Left ventricle myocardium superior (tissue), 1 donor: ENCODE measurements at places on chromosomes 16 and 17. TPM values are rescaled to one million over a fixed set of nuclear protein-coding genes. Genes with fewer than 3 reads are reported as not detected.

The DLX4 gene
- total RNA-seq: not detected

The WWOX gene
- 12.8 TPM for total RNA-seq

The HNF1B gene
- not detected for total RNA-seq

DNA sequence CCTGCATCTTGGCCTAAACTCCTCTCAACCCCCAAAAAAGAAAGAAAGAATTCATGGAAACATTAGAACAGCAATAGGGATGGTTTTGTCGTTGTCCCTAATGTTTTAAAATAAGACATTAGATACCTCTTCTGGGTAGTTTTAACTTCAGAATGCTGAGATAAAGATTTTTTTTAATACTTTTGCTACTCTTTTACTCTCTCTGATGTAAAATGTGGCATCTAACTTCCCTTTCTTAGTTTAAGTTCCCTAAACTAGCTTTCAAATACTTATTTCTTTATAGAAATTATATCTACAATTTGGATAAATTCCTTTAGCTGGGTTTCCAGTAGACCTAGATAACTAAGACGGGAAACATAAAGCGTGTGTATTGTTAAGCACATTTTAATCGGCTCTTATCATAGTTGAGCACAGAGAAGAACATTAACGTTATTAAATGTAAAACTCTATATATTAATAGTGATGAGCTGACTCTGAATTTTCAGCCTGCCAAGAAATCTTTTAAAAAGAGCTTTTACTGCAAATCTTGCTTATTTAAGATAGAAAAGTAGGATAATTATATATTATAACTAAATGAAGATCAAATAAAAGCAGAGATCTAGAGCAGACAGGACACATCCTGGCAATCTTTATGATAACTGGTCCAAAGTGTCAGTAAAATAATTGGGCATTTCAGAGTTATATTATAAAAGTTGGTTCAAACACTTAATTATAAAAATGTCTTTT is 183.2 kb downstream of the CYB561 start:
- no peak for DNase-seq

GRCh38 chr16:85114909-85115567 is 2.8 kb upstream of the CIBAR2 start:
- peak; percentile 92 for DNase-seq

DNA sequence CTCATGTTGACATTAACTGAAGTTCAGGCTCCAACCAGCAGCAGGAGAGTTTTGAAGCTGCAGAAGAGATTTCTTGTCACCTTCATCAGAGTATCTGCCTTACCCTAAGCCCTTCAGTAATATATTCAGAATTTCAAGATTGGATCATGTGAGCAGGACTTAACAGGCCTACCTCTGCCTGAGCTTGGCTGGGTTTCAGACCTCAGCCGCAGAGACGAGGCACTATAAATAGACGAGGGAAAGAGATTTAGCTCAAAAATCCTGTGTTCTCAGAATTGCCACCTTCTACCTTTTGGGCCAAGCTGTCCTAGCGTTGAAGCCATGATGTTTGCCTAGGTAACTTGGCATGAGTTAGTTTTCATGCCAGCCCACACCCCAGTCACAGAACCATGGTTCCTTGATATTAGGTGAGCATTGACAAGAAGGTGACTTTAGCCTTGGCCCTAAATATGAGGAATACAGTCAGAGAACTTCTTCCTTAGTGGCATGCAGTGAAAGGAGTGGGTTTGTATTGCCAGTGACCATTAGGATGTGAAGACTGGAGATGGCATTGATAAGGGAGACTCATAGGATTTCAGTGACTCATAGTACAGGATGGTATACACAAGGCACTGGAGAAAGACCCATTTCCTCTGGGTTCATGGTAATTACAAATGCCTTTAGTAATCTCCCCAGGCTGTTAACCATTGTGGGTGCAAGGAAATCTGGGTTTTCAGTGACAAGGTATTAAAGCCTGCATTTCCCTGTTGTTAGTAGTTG is 224.3 kb downstream of the MSI2 start:
- DNase-seq: peak; percentile 51

The TMC5 gene
- total RNA-seq: not detected

GRCh38 chr17:56230660-56231059 is 77.4 kb downstream of the ANKFN1 start:
- DNase-seq: no peak

DNA sequence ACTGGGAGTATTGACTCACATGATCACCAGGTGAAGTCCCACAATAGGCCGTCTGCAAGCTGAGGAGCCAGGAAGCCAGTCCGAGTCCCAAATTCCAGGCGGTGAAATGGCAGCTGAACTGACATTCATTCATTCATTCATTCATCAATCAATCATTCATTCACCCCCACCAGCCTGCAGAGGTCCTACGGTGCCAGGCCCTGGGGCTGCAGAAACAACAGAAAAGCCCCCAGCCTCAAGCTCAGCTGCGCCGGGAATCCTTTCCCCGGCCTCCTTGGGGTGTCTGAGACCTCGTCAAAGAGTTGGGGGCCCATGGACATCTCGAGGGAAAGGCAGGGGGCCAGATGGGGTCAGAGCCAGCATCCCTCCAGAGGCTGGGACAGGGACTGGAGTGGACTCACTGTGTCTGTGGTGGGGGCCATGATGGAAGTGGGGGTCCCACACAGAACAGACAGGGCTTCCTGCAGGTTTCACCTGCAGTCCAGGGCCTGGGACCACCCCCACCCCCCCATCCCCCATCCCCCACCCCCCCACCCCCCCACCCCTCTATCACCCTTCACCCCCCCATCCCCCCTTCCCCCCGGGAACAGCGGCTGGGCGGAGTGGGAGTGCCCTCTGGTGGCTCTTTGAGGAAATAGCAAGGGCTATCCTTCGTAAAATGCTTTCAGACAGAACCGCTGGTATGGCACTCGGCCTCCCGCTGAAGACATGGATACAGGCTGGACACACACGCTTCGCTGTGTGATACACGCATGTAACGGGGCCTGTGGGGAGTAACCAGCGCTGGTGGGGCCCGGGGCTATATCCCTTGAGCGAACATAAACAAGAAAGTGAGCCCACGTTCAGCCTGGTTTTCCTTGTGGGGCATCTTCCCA is 8.5 kb upstream of the ZC3H18 start:
- peak; percentile 50 for DNase-seq

DNA sequence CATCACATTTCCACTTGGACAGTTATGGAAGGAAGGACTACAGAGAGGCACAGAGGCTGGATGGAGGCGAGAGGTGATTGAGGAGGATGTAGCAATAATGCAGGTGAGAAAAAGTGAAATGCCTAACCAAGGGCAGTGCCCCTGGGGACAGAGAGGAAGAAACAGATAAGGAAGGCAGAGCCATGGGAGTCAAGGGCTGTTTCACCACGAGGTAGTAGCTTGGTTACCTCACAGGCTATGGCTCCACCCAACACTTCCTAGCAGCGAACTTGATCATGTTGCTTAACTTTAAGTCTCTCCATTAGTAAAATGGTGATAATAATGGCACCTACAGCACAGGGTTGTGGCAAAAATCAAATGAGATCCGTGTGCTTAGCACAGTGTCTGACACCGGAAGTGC is 83.9 kb downstream of the YPEL2 start:
- DNase-seq: no peak
